ENCODE measurements at places on chromosomes 4 and X.

GRCh38 chr4:70627620-70628019 is 924 bp upstream of the ENAM start:
- no peak for DNase-seq

GRCh38 chrX:106791495-106791894 is 11.0 kb upstream of the TBC1D8B start:
- no peak for DNase-seq

DNA sequence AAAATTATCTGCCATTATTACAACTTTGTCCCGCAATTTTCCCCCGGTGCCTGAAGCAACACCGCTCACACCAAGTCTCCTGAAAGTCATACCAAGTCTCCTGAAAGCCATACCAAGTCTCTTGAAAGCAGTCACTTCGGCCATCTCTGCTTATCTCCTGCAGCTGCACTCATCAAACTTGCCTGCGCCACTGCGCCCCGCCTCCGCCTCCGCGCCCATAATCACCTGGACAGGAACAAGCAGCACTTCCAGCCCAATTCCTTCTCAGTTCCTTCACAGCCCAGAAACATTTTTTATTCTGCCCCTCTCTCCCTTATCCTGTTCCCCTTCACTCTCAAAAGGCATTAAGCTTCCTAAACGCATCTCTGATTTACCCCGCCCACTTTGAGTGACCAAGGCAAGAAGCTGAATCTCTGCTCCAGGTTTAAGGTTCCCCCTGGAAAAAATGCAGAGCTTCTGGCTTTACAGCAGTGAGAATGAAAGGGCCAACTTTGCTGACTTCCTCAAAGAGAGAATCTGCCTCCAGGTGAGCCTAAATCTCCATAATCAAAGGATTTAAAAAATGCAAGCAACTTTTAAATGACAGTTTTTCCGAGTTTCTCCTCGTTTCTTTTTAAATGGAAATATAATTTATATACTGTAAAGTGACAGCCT is 7.7 kb downstream of the GPR50 start:
- DNase-seq = no peak

GRCh38 chr4:7658341-7659204 is 223.8 kb upstream of the PSAPL1 start:
- DNase-seq = no peak
